ENCODE measurements at places on chromosomes 11 and 22.

GRCh38 chr22:36580371-36580770, 51.4 kb upstream of the EIF3D start:
- DNase-seq = no peak

DNA sequence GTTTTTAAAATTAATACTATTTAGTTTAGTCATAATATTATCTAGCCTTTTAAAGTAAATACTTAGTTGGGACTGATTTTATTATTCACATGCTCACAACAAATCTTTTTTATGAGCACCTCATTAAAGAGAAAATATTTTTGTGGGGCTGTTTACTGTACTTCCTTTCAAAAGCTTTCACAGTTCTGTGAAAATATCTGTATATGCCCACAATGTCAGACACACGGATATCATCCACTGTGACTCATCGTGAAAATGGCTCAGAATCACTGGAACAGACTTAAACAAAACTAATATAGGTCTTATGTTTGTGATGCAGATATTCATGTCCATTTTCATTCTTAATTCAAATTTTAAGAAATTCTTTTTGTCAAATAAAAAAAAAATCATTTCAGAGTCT, 305.2 kb downstream of the RAB38 start:
- no peak for DNase-seq

- peak; percentile 37 for DNase-seq
Measured at GRCh38 chr22:32265882-32266767, 11.0 kb upstream of the SLC5A4 start.

DNA sequence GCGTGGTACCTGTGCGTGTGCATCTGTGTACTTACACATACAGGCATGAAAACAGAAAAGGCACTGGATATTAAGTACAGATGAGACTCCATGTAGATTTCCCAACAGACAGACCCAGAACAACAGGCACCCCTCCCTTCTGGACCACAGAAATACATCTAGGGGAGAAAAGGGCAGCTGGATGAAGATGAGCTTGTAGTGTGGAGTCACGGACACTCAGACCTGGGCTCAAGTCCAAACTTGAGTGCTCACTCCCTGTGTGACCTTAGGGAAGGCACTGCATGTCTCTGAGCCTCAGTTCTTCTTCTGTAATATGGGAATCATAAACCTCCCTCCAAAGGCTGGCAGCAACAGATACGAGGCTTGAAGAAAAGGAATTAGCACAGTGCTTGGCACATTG, 108.9 kb downstream of the GALNT18 start:
- DNase-seq = no peak

DNA sequence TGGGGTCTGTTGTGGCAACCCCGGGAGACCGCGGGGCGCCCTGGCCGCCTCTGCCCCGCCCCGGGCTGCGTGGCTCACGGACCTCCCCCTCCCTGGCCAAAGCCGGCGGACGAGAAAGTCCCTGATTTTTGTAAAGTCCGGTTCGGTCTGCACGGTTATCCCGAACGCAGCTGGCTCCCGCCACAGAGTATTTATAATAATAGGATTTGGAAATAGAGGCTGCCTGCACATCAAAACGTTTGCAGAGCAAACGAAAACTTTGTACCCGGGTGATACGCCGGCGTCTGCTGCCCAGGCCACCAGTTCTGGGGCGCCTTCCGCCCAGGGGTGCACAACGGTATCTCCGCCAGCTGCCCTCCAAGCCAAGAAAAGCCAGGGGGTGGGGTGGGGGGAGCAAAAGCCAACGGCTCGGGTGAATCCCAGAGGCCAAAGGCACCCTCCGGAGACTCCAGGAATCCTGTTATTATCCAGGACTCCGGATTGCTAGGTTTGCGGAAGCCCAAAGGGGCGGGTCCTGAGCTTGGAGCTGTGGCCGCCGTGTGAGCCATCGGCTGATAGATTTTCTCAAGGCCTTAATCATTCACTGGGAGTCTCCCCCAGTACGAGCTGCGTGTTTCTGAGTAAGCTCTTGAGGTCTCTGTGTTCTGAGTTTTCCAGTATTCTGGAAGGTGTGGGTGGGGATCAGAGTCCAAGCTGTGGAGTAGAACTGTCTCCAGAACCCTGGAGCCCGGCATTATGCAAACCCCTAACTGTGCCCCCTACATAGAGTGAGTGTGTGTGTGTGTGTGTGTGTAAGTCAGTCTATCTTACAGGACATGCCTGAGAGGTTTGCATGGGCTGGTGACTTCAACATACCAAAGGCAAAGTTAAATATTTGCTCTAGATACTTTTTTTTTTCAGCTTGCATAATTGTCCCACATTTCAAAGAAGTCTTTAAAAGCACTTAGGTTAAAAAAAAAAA, 673 bp upstream of the SHANK2 start:
- no peak for DNase-seq

Data from fibroblast of the conjunctiva (primary cell).